ENCODE measurements at places on chromosomes 4 and X.
A peak's percentile ranks its signal among the peaks of the same experiment; 100 is the strongest.

DNA sequence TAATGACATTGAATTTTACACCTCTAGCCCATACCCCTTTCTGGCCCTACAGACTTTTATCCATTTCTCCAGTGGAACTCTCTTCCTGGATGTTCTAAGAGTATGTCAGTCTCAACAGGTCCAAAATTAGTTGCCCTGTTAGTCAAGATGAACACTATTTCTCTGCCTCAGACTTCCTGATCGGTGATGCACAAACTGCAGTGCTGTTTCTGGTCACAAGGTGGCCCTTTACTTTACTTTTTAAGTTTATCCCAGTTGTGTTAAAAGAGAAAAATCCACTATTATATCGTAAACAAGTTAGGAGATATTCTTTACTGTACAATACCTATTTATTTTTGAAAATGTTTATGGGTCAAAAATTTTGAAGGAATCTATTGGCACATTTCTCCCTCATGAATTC is 13.1 kb downstream of the TCEAL7 start:
- DNase-seq = no peak

GRCh38 chr4:155789391-155789790 is 30.6 kb downstream of the GUCY1B1 start:
- no peak for DNase-seq

DNA sequence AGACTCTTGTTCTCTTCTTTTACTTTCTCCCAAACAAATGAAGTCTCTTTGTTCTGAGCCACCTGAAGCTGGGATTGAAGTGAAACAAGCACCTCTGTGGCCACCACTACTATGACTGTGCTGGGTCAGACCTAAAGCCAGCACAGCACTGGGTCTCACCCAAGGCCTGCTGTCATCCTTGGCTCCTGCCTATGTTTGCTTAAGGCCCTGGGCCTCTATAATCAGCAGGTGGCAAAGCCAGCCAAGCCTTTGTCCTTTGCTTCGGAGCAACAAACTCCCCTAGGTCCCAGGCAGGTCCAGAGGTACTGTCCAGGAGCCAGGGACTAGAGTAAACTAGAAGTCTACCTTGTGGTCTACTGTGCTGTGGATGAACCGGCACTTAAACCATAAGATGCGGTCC is 220.6 kb upstream of the ARSJ start:
- no peak for DNase-seq

DNA sequence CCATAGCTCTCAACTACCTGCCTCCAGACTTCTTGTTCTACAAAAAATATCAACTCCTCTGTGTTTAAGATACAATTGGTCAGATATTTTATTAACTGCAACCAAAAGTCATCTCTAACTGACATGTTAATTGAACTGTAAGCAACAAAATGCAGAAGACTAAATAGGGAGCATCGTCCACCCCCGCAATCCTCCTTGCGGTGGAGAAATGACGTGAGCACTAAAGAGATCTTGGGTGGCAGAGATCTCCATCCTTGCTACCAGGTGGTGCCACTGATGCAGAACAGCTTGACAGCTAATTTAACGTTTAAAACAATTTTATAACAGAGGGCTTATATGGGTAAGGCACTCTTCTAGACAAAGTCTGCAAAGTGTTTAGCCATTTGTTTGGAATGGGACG is 164.4 kb upstream of the FTHL17 start:
- peak; percentile 23 for DNase-seq

GRCh38 chr4:158170691-158171561 is 1.9 kb downstream of the GASK1B start:
- DNase-seq = peak; percentile 32

GRCh38 chrX:135541351-135541750 is 20.9 kb downstream of the INTS6L start:
- no peak for DNase-seq

GRCh38 chr4:156676116-156676851 is 295.3 kb downstream of the PDGFC start:
- DNase-seq = no peak
